ENCODE measurements at places on chromosomes 5 and 9.

- no peak for DNase-seq
These were observed 8.2 kb upstream of the TYRP1 start for GRCh38 chr9:12684974-12685373.

GRCh38 chr9:121085661-121086060 is 10.9 kb downstream of the CNTRL start:
- no peak for DNase-seq

GRCh38 chr9:132114102-132114707 is 34.5 kb upstream of the MED27 start:
- no peak for DNase-seq

DNA sequence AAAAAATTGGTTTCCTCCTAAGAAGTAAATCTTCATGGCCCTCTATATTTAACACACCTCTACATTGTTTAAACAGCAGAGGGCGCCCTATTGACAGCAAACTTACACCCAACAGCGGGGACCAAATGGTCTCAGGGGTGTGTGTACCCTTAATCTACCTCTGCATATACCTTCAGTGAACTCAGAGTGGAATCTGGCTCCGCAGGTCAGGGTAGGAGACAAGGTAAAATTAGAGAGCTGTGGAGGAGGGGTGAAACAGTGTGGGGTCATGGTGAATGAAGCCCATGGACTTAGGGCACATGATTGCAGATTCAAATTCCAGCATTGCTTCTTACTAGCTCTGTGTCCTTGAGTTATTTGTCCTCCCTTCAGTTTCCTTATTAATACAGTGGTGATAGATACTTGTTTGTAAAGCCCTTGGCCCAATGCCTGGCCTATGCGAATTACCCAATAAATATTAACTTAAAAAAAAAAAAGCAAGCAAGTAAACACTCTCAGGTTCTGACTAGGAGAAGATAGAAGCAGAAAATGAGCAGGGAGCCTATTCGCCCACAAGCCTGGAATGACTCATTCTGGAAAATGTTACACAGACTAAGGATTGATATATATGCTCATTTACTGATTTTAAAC is 122.9 kb downstream of the CAVIN4 start:
- no peak for DNase-seq

DNA sequence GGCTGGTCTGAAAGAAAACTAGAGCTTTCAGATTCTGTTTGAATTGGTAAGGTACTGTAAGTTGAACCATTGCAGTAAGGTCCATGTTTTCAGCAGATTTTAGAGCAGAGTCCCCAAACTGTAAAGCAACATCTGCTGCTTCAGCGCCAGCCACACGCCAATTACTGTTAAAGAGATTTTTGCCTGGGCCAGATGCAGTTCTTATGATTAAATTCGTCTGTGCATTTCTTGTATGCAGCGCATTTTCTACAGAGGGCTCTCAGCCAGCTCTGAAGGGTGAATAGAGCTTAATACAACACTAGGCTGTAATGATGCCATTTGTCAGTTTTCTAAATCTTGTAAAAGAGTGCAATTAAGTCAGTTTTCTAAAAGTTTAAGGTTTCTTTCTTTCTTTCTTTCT is 246.3 kb downstream of the COX7C start:
- no peak for DNase-seq

Data from activated CD4-positive, alpha-beta T cell treated with anti-CD3 and anti-CD28 coated beads for 4 hours (primary cell).